ENCODE measurements at places on chromosomes 3 and 15. TPM values are rescaled to one million over a fixed set of nuclear protein-coding genes. Genes with fewer than 3 reads are reported as not detected.

UBAP1L gene
- total RNA-seq, result 5.2 TPM

DNA sequence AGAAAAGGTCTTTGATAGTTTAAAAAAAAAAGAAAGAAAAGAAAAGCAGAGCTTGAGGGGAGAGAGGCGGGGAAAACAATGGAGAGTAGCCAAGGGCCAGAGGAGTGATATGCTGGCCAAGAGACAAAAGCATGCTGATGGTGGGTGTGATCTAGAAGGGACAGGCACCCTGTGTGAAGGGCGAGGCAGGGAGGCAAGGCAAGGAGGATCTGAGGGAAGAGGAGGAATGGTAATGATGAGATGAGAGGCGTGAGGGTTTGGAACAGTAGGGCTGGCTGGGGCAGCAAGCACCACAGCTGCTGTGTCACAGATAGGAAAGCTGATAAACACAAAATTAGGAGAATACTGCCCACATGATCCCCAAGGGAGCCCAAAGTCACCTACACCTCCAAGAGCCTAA lies 65.5 kb downstream of the LARS2 start:
- no peak for ATAC-seq

GRCh38 chr3:99859825-99860224 lies 42.2 kb downstream of the CMSS1 start:
- no peak for ATAC-seq

- no peak for ATAC-seq
Measured at GRCh38 chr3:45644063-45644790, 45.0 kb upstream of the SACM1L start.

GRCh38 chr15:59266028-59266427 lies 59.4 kb downstream of the LDHAL6B start:
- no peak for ATAC-seq
